Anterior cingulate cortex (tissue), 58 donors: ENCODE measurements at places on chromosomes 7 and 10.

GRCh38 chr10:71468363-71469094, 71.8 kb downstream of the CDH23 start:
- no peak for DNase-seq

GRCh38 chr7:135682191-135682590, 19.9 kb downstream of the STMP1 start:
- DNase-seq, result no peak

GRCh38 chr10:77027576-77027975, 610.0 kb downstream of the KCNMA1 start:
- no peak for DNase-seq

GRCh38 chr10:17352583-17352982, 101.8 kb downstream of the ST8SIA6 start:
- no peak for DNase-seq
